HFFc6 (cell line): ENCODE measurements at places on chromosomes 12 and 14.

DNA sequence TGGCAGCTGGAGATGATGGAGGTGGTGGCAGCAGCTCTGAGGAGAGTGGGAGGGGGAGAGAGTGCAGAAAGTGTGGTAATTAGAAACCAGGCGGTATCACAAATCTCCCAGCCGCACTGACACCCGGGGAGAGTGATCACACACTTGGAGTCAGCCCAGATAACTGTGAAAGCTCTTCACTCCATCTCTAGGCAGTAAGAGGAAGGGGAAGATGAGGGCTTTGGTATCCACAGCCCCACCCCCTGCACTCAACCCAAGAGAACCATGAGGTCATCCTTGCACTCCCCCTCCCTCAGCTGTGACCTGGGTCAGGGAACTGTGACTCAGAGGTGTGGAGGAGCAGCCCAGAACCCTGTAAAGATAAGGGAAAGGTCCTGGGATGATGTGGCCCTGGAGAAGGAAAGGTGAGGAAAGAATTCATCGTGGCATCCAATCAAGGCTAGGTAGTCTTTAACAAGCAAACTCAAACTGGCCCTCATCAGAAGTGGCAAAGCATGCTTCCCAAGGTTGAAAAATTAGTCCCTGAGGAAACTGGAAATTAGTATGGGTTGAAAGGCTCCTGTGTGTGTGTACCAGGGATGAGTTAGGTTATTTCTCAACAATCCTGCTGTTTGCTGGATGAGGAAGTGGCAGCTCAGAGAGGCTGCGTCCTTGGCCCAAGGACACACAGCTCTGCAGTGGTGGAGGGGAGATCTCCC lies 111.0 kb upstream of the LHX5 start:
- DNase-seq: no peak

GRCh38 chr12:122208073-122208820 lies 4.7 kb downstream of the B3GNT4 start:
- DNase-seq: no peak

DNA sequence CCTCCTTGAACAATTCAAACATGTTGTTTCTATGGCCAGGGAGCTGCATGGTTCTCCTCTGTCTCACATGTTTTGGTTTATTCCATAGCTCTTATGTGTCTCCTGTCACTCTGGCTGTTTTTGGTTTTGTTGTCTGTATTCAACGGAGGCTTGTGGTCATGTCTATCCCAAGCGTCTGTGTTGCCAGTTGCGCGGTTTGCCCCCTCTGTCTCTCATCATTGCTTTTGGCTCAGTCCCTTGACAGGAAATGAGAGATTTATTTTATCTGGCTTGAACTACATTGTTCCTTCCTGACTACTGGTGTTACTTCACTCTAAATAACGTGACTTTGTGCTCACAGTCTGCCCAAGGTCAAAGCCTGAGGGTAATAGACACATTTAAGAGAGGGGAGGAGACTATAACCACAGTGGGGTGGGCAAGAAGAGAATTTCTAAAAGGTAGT lies 96.4 kb upstream of the SOX5 start:
- DNase-seq: no peak

DNA sequence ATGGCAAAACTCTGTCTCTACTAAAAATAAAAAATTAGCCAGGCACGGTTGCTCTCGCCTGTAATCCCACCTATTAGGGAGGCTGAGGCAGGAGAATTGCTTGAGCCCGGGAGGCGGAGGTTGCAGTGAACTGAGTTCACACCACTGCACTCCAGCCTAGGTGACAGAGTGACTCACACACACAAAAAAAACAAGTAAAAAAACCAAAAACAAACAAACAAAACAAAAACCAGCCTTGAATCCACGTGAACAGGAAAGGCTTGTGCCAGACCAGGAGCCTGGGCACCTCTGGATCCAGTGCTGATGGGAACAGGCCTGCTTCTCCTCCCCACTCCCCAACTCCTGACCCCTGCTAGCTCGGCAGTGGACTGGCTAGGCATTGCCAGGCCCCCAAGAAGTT lies 3.5 kb downstream of the FOXN4 start:
- DNase-seq: no peak

DNA sequence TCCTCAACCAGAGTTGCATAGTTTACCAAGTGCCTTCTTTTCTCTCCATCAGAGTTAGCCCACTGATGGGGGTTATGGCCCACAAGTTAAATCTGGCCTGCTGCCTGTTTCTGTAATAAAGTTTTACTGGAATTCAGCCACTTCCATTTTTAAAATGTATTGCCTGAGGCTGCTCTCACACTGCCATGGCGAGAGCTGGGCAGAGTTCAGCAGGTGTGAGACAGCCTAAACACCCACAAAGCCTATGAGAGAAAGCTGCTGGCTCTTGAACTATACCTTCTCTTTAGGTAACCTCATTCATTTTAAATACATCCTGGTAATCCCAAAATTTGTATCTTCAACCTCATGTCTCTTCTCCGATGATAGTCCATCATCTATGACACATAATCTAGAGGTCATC lies 86.1 kb downstream of the BCL2L14 start:
- DNase-seq: no peak

- no peak for DNase-seq
Measured at GRCh38 chr12:121288158-121288845, 8.2 kb downstream of the CAMKK2 start.

- no peak for DNase-seq
Measured at GRCh38 chr12:57904426-57904825, 36.9 kb upstream of the ATP23 start.
